Fibroblast of the aortic adventitia (primary cell): ENCODE measurements at places on chromosomes 6 and 20.

- no peak for DNase-seq
Measured at GRCh38 chr20:57866250-57867106, 156.7 kb upstream of the PMEPA1 start.

- no peak for DNase-seq
Measured at GRCh38 chr6:36610041-36610955, 16.1 kb downstream of the SRSF3 start.

DNA sequence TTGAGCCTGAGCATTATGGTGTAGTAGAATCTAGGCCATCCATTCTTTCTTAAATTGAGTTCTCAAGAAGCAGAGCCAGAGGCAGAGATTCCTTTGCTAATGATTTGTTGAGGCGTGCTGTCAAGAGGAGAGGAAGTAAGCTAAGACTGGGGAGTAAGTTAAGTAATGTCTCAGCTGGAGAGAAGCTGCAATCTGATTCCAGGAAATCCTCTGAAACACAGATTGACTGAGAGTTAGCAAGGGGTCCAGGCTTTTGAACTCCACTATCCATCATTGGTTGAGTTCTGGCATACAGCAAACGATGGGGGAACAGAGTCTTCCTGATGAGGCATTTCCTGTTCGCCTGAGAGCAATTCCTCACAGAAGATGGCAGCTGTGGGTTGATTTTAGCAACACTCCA lies 207.4 kb upstream of the RAB32 start:
- DNase-seq: peak; percentile 46

- no peak for DNase-seq
Measured at GRCh38 chr20:10541668-10542411, 106.7 kb downstream of the SLX4IP start.

- peak; percentile 72 for DNase-seq
Measured at GRCh38 chr6:150078788-150079187, 9.9 kb upstream of the ULBP3 start.

GRCh38 chr6:152605941-152606340 lies 31.2 kb downstream of the SYNE1 start:
- no peak for DNase-seq

DNA sequence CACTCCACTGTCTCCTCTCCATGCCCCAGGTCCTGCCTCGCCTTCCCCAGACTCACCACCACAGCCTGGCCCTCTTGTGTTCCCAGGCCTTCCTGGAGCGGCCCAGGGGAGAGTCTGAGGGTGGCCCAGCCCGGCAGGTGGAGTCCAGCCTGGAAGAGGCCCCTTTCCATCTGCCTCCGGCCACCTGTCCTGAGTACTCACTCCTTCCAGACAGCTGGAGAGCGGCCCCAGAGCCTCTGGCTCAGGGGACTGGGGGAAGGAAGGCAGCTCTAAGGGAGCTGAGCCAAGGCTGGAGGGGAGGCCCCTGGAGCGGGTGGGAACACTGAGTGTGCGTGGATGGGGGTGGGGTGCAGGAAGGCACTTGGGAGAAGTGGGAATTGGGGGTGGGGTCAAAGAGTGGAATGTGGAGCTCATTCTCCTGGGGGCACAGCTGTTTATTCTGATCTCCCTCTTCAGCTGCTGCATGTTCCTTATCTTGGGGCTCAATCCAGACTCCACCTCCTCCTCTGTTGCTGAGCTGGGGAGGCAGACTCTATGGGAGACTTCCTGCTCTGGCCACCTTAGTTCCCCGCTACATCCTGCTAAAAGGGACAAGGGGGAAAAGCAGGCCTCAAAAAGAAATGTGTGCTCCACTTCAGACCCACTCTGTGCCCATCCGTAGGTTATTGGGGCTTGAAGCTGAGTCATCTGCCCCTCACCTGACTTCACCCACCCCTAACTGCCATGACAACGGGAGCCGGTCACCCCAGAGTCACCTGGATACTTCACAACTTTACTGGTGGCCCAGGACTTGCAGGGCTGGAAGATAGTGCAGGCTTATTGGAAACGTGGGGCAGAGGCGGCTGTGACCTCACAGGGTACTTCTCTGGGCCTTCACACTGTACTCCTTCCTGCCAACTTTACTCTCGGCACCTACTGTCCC lies 19.5 kb upstream of the TAF8 start:
- peak; percentile 36 for DNase-seq

GRCh38 chr20:32018269-32019155 lies 8.3 kb downstream of the CCM2L start:
- DNase-seq: no peak

- peak; percentile 19 for DNase-seq
Measured at GRCh38 chr6:166045173-166045859, 122.3 kb downstream of the TBXT start.

DNA sequence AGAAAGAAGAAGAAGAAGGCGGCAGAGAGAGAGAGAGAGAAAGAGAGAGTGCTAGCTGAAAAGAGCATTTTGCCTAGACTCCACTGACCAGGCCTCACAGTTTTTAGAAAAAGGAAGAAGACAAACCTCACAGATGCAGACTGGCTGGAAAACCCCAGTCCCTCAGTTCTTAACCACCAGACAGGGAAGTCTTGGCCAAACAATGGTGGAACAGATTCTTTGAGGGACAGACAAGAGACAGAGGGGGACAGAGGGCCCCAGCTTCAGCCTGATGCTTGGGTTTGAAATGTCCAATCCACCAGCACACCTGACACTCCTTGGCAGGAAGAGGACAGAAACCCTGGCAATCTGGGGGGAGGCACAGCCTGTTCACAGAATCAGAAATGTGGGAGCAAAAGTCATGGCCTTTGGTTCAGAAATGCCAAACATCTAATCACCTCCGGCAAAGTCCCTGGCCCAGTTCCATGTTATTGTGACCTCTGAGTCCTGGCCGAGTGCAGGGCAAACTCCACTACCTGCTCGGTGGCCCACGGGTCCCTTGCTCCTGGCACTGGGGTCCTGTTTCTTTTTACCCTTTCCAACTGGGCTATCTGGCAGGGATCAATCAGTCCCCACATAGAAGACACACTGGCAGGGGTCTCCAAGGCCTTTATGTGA lies 235.2 kb downstream of the LY86 start:
- no peak for DNase-seq

GRCh38 chr20:5197847-5198650 lies 71.2 kb downstream of the CDS2 start:
- DNase-seq: no peak

DNA sequence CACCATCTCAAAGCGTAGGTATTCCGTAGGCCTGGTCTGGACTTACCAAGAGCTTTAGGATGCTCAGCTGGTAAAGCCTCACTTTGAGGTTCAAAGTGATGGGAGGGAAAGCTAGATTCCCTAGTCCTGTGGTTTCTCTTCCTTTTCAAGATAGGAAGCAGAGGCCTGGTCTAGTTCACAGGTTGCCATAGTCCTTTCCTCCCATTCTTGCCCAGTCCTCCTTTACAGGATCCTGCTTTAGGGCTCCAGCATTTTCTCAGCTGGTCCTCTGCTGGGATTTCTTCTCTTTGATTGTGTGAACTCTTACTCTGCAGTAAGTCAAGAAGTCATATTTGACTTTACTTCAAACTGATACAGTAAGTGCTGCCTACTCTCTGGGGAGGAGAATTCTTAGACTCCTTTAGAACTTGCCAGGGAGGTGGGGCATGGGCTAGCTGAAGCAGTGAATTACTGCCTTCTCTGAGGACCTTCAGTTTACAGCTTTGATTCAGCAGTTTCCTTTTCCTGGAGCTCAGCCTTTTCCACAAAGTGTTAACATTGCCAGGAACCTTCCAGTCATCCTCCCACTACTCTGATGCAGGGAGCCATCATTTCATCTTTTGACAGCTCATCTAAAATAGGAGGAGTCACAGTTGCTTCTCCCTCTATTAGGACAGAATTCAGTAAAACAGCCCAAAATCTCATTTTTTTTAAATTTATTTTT lies 42.8 kb upstream of the PLCG1 start:
- DNase-seq: peak; percentile 53

- no peak for DNase-seq
Measured at GRCh38 chr20:22536956-22537756, 47.2 kb downstream of the FOXA2 start.

- DNase-seq: peak; percentile 85
Measured at GRCh38 chr6:148502083-148502772, 159.6 kb downstream of the SASH1 start.

DNA sequence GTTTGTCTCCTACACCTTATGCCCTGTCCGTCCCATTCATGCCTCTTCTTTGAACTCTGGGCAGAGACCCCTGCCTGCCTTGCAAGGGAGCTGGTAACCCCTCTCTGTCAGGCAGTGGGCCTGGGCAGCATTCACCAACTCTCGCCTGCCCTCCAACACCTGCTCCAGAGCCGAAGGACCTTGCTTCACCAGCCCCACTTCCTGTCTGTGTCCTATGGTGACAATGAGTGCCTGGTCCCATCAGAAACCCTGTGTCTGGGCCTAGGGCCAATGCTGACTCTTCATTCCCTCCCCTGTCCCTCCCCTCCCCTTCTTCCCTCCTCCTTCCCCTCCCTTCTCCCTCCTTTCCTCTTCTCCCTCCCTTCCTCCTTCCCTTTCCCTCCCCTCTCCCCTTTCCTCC lies 22.8 kb upstream of the PCMTD2 start:
- no peak for DNase-seq

- peak; percentile 26 for DNase-seq
Measured at GRCh38 chr6:89117211-89118108, at the start of gene SRSF12. TSS of gene SRSF12 (minus strand) at chr6:89118071. CDS start at chr6:89117887, 184 bp downstream.

GRCh38 chr6:30483677-30484279 lies 5.5 kb upstream of the HLA-E start:
- DNase-seq: peak; percentile 85

DNA sequence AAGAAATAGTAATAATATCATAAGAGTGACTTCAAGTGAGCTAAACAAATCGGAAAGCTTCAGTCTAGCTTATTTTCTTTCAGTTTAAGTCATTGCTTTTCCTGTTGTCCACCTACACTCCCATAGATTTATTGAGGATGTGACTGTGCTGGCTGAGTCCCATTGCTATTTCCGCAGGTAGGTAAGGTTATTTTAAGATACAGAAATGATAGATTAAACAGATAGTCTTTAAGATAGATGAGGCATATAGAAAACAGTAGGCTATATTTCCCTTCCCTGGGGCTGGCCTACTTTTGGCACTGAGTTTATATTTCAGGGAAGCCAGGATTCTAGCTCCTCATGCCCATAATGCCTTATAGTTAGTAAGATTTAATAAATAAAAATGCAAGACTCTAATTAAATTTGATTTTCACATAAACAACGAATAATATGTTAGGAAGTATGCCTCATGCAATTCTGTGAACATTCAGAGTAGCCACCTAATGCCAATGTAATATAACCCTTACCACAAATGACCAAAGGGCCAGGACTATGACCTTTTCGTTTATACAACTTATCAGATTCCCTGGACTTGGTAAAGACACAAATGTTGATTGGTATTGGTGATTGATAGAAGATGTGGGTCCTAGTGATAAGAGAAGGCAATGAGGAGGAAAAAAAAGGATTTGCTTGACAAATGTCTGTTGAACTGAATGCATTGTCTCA lies 1079.3 kb downstream of the EPHA7 start:
- DNase-seq: no peak

DNA sequence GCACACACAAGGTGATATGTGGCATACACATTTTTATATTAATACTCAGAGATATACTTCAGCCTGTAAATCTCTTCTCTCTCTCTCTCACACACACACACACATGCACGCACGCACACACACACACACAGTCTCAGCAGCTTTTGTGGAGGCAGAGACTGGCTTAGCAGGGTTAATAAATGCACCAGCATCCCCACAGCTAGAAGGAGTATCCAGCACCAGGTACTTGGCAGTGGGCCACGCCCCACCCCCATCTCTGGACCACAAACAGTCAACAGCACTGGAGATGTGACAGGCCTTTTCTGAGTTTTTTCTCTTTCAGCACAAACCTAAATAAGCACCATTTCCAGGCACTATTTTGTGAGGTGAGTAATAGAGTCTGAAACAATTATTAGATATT lies 47.3 kb upstream of the LRFN2 start:
- DNase-seq: no peak

- peak; percentile 3 for DNase-seq
Measured at GRCh38 chr6:119669221-119669620, 319.7 kb upstream of the MAN1A1 start.

DNA sequence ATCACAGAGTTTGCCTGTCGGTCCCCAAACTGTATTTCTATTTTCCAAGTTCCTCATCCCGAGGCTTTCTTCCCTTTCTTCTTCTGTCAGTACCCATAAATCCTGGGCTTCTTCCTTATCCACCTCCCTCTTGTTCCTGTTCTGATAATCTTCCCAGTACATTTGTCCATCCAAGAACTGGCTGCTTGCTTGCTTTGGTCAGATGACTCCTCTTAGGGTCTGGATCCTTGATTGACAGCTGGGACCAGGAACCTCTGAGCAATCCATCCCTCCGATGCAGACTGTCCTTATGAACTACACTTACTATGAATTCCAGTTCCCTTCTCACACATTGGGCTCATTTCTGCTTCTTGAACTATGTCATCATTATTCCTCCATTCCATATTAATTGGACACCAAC lies 275.3 kb upstream of the CITED2 start:
- DNase-seq: no peak

DNA sequence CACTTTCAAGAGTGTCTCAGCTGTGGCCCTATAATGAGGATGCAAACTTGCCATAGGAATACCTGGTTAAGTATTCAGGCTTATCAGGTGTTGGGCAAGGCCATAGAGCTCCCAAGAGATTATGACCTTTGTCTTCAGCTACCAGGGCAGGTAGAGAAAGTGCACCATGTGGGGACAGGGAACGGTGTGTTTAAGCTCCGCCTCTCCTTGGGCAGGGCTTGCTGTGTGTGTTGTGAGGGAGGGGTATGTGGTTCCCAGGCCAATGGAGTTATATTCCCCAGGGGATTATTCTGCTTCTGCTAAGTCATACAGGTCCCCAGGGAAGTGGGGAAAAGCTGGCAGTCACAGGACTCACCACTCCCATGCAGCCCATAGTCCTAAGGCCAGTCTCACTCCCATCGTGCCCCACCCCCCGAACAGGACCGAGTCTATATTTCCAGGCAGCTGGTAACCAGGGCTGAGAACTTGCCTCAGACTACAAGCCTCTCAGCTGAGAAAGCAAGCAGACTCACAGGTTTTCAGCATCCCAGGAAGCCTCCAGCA lies 660.2 kb downstream of the HTR1B start:
- DNase-seq: no peak

DNA sequence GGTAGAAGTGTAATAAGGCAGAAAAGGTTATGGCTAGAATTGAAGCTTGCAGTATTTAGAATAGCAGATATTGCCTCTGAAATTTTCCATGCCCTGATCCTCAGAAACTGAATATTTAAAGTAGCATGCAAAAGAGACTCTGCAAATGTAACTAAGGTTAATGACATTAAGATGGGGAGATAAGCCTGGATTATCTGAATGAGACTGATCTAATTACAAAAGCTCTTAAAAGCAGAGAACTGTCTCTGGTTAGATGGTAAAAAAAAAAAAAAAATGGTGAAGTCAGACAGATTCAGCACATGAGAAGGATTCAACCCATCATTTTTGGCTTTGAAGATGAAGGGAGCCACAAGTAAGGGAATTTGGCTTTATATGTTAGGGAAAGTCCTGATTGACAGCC lies 503.7 kb upstream of the IRAK1BP1 start:
- DNase-seq: no peak

DNA sequence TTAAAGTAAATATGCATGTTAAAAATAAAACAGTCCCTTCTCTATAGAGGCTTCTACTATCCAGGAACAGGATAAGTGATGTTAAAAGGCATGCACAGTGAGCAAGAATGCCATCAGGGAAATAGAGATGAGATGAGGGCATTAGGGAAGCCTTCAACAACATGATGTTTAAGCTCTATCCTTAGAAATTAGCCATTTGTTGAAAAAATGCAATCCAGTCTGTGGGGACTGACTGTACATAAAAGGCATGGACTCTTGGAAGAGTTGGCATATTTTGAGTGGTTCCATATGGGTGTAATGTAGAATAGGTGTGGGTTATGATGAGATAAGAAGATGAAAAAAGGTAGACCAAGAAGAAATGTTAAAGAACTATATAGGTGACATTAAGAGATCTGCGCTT lies 5.8 kb downstream of the KIAA0319 start:
- no peak for DNase-seq
